Activated T-cell treated with anti-CD3 and anti-CD28 coated beads, Interleukin-2, amount 50 U/mL, for 48 hours (primary cell): ENCODE measurements at places on chromosomes 1 and 21.

GRCh38 chr1:56993475-56993874 is 27.7 kb upstream of the C8B start:
- no peak for DNase-seq

- DNase-seq, result no peak
Observed at GRCh38 chr1:24138476-24139221, 4.3 kb downstream of the IL22RA1 start.

DNA sequence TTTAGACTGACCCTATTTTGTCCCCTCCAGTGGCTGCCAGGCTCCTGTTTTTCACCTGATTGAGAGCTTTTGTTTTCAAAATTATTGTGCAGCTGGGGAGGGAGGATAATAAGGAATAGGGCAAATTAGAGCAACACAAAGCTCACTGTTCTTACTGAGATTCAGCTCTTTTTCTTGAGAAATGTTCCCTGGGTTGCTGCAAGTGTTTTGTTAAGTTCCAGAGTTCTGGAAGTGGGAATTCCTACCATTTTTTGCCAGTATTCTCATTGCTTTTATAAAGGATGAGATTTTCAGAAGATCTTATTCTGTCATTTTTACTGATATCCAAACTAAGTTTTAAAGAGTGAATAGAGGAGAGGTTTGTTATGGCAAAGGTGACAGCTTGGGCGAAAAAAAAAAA is 417.7 kb downstream of the SIPA1L2 start:
- no peak for DNase-seq

- no peak for DNase-seq
Observed at GRCh38 chr1:236895665-236896387, 100.7 kb downstream of the MTR start.

DNA sequence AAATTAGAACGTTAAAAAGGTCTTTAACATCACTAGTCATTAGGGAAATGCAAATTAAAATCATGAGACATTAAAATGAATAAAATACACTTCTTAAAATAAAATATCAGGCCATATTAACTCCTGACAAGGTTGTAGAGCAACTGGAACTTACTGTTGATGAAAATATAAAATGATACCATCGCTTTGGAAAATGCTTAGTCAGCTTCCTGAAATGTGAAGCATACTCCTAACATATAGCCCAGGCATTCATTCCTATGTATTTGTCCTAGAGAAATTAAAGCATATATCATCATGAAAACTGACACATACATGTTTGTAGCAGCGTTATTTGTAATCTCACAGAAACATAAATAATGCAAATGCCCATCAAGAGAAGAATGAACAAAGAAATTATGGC is 211.5 kb upstream of the CHRM3 start:
- no peak for DNase-seq

DNA sequence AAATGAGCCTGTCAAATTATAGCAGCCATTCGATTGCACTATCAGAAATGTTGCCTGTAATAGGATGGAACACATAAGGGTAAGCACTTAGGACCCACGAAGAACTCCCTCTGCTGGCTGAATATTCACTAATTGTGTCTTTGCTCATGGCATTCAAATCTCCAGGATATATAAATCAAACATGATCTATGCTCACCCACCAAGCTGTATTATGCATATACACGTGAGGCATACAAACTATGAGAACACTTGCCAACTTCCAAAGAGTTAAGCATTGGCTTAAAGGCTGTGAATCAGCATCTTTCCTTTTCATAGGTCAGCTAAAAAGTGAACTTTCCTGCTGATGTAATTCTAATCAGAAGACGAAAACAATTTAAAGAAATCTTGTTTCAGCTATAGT is 34.5 kb downstream of the TMPRSS15 start:
- no peak for DNase-seq

GRCh38 chr1:29677028-29678024 is 441.0 kb downstream of the PTPRU start:
- no peak for DNase-seq

DNA sequence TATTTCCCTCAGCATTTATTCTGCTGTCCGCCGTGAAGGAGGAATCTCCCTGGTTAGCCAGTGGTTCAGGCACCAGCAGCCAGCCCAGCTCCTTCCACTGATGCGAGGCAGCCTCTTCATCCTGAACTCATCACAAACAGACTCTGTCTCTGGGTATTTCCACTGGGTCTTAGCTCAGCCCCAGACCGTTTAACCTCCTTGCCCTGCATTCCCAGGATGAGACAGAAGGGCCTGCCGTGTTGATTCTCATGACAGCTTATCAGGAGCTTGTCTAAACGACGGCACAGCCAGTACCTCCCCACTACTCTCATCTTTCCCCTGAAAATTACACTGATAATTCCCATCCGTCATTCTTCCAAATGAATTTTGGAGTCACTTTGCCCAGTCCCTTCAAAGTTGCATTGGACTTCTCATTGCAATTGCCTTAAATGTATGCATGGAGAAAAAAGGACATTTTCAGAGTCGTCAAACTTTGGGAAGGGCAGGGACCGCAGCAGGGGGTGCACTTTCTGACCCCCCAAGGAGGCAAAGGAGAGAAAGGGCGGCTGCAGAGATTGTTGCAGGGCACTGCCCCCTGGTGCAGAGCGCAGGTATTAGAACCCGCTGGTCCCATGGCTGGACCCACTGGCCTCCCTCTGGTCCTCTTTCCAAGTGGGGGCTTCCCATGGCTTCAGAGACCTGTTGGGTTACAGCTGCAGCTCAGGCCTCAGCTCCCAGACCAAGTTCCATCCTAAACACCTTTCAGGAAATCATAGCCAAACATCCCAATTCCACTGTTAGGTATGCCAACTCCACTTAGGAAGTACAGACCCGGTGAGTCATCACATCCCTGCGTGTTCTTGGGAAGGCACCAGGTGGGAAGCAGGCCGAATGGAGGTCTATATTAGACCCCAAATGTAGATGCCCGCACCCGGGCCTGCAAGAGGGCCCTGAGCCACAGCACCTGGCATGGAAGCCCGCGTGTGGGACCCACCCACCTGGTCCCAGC is 3.7 kb upstream of the MEGF6 start:
- DNase-seq, result no peak

- DNase-seq, result no peak
Observed at GRCh38 chr1:96487394-96487793, 234.2 kb upstream of the PTBP2 start.

GRCh38 chr1:25879675-25880074 is 4.2 kb upstream of the PAQR7 start:
- no peak for DNase-seq

- DNase-seq, result no peak
Observed at GRCh38 chr1:219858980-219859379, 69.4 kb downstream of the SLC30A10 start.

DNA sequence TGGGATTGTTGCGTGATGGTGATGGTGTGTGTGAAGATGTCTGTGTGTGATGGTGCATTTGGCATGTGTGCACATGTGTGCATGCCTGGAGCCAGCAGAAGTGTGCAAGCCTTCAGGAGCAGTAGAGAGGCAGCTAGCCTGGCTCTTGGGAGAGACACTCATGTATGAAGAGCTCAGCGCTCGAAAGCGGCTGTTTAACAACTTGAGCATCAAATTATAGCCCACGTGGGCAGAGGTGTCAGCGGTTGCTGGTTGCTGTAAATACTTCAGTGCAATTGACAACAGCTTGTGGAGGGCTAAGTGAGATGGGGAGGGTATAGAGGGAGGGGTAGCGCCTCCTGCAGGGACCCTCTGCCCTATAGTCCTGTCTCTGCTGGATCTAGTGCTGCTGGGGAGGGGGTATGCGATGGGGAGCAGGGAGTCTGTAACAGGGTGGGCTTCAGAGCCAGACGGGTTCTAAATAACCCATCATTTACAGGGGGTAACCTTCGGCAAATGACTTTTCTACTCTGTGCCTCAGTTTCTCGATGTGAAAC is 21.5 kb downstream of the FOXD2 start:
- no peak for DNase-seq

- no peak for DNase-seq
Observed at GRCh38 chr1:75908717-75909152, 23.5 kb downstream of the ASB17 start.

- no peak for DNase-seq
Observed at GRCh38 chr1:202760589-202760988, 47.6 kb downstream of the KDM5B start.

- no peak for DNase-seq
Observed at GRCh38 chr1:167276969-167277368, 56.3 kb downstream of the POU2F1 start.

- DNase-seq, result peak; percentile 8
Observed at GRCh38 chr1:24886241-24886640, 43.8 kb downstream of the RUNX3 start.
